CD4-positive, alpha-beta T cell treated with Interleukin-4 for 4 hours (primary cell): ENCODE measurements at places on chromosomes 7 and 10.
A peak's percentile ranks its signal among the peaks of the same experiment; 100 is the strongest.

DNA sequence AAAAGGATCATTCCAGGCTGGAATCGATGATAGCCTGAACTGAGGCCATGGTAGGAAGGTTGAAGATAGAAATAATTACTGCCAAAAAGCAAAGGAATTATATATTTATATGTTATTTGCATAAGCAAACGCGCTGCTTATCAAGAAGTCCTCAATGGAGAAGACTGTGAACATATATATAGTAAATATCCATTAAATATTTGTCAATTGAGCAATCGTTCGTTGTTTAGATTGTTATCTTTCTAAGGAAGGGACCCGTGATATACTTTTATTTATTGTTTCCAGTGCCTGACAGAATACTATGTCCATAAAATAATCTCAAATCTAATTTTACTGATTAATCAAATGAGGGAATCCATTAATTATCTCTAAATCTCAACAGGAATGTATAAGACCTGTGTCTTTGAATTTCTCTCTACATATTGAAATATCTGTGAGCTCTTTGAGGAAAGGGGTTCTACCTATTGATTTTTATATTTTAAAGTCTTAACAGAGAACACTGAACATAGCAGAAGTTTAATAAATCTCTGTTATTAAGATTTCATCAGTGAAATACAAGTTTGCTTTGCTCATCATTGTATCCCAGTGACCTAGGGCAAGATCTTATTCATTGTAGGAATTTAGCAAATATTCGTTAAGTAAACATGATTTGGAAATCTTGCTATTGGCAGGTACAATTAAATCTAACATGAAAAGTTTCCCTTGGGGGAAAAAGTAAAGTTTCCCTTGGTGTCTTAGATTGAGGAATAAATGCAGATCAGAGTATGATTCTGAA lies 12.0 kb upstream of the HERC4 start:
- DNase-seq, result no peak

- DNase-seq, result no peak
Observed at GRCh38 chr7:16479161-16479560, 13.6 kb upstream of the SOSTDC1 start.

GRCh38 chr7:24949884-24950283 lies 30.1 kb downstream of the OSBPL3 start:
- no peak for DNase-seq

GRCh38 chr7:73512018-73512780 lies 9.9 kb downstream of the BAZ1B start:
- no peak for DNase-seq

GRCh38 chr10:3960496-3960895 lies 175.5 kb upstream of the KLF6 start:
- peak; percentile 34 for DNase-seq

DNA sequence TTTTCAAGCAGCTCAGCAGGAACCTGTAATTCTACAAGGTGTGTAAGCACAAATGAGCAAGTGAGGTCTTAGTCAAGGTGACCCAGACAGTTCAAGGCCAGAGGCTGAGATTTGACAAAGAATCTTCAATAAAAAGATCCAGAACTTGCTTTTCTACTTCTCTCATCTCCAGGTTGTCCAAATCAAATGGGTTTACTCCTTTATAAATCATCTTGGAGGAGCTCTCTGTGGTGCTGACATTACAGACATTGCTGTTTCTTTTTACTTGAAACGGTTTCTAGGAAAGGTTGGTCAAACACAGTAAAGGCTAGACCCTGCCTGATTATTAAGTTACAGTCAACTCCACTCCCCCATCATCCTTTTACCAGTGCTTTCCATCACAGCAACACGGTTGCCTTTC lies 504.6 kb downstream of the SORCS3 start:
- DNase-seq, result no peak

DNA sequence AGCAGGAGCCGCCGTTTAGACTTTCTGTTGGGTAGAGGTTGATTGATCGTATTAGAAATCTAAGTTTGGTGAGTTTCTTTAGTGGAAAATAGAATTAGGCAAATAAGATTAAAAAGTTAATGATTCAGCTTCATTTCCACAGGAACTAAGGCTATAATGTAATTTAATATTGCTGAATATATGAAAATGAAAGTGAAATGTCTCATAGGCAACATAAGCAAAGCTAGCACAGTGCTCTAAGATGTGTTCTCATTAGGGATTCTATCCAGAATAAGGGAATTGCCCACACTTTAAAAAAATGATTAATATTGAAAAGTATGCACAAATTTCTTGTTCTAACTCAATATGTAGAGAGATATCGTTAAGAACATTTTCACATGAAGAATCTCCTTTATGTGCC lies 47.0 kb downstream of the SRI start:
- DNase-seq, result no peak

DNA sequence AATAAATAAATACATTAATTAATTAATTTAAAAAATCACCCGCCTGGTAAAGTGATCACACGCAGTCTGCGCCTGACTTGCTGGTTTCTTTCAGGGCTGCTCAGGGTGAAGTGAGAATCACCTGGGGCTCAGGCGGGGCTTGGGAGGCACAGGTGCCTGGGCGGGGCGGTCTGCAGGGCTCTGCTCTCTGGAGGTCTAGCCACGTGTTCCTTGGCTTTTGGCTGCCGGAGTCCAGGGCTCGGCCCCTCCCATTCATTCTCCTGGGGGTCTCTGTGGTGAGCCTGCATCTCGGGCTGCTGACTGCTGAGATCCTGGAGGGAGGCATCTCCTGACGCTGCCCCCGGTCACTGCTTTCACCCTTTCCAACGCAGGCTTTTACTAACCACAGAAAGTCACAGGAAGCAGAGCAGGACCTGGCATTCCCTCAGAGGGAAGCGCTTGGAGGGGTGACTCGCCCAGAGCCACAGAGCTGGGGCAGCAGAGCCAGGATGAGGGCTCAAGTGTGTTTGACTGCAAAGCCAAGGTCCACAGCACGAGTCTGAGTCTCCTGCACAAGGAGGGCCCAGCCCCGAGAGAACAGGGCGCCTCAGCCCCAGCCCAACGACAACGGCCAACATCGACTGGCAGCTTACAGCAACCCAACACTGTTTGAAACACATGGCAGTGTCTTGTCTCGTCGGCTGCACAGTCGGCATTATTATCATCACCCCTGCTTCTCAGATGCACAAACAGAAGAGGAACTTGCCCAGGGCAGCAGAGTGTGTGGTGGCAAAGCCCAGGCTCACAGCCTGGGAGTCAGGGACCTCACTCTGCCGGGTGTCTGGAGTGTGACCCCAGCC lies 22.4 kb upstream of the MNX1 start:
- no peak for DNase-seq

- DNase-seq, result no peak
Observed at GRCh38 chr10:12513775-12514673, 164.7 kb downstream of the CAMK1D start.

DNA sequence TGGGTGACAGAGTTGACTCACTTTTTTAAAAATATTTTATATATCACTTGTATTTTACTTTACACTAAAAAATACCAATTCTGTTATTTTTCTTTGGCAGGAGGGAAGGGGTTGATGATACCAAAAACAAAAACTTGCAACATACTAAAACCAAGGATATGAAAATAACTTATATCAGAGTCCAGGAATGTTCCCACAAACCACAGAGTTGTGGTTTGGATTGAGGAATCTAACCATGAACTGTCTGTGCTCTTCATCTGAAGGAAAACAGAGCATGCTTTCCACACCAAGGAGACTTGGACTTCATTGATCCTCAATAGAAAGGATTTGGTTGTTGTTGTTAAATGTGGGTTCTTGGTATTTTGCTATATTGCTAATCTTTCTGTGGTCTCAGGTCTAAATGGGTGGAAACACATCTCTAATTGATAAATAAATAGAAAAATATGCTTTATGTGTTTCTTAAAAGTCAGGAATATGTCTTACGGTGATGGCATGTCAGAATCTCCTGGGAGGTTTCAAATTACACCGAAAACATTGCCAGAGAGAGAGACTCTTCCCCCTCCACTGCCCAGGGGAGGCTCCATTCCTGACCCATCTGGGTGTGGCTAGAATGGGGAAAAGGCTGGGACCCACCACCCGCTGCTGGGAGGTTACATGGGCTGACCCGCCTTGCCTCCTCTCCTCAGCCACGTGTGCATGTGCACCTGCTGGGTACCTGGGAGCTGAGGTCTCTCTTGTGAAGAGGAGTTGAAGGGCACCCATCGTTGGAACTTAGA lies 46.9 kb upstream of the STK17A start:
- DNase-seq, result no peak
